GM13976 (cell line): ENCODE measurements at places on chromosomes 11 and 22.

DNA sequence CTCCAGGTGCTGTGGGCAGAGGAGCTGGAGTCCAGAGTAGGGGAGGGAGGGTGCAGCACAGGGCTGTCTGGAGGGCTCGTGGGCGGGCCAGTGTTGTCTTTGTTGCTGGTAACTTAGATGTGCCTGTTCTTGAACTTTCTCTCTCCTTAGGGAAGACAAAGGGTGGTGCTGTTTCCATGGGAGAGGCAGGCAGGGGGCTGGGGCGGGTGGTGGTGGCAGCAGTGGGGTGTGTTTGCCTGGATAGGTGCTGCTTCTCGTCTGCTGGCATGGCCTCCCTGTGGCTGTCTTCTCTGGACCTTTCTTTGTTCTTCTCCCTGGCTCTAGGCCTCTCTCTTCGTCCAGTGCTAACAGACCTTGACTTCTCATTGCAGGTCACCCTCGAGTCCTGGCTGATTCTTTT, 8.5 kb downstream of the SIDT2 start:
- no peak for DNase-seq

DNA sequence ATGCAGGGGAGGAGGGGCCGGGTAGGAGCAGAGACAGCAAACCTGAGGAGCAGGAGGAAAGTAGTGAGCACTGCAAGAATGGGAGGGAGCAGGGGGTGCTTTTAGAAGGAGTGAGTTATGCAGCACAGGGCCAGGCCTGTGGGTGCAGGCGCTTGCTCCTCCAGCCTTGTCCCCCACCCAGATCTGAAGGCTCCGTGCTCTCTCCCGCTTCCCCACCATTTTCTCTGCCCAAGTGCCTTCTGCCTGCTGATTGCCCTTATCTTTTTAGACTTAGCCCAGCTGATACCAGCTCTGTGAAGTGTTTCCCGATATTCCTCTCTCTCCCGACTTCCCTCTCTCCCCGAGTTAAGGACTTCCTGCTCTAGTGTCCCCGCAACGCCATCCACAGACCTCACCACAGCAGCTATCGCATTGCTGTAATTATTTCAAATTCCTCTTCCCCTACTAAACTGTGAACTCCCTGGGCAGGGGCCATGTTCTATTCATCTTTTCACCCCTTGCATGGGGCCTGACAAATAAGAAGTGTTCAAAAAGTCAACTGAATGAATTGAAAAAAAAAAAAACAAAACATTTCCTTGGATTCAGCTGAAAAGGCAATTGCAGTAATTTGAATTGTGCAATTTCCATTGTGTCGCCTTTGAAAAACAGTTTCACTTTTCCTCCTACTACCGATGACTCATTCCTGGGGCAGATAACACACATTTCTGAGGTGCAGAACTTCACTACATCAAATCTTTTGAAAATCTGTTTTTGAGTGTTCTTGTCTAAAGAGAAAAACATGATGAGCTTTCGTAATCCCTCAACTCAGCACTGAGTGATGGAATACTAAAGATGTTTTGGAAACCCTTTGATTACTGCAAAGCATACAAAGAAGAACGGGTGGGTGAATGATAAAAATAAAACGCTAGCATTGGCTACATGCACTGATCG, 69.7 kb upstream of the BMAL1 start:
- no peak for DNase-seq

DNA sequence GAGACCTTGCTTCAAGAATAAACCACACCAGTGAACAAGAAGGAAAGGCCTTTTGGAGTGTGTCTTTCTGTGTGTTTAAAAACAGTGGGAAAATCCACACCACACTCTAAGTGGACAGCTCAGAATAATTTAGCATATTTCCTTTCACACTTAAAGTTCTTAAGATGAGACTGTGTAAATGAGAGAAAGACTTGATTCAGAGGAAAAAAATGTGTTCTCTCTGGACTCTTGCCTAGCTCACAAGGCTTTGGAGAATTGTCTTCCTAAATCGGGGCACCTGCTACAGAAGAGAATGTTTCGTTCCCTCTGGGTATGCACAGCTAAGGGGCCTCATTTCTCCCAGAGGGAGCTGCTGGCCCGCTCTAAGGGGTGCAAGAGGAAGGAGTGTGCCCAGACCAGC, 28.4 kb upstream of the CRTAM start:
- no peak for DNase-seq

DNA sequence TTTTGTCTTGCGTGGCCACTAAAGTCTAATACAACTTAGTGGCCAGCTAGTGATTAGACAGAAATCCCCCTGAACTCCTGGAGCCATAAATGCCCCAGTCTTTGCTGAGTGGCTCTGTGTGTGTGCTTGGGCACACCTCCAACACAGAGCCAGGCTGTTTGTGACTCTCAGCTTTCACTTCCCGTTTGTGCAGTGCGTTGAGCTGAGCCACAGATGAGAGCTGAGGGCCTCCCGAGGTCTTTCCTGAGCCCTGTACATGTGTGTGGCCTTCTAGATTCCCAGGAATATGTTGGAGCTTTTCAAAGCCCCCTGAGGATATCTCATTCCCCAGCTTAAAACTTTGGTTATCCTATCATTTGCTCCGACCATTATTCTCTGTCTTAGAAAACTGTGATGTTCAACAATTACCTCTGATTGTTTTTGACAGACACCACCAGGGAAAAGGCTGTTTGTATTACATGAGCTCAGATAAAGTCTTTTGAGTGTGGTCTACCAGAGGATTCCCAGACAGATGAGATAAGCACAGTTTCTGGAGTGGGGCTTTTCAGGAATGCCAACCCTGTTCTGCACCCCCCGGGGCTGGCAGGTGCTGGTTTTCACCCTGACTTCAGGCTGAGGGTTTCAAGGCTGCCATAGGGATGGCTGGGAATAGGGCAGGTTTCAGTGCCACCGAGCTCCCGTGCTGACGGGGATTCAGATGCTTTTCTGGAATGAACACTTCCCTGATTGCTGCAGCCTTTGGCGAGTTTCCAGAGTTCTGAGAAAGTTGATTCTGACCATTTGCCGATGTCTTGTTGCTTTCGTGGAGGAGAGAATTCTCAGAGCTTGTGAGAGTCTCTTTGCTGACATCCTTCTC, 23.8 kb downstream of the IGHMBP2 start:
- DNase-seq: peak; percentile 74

DNA sequence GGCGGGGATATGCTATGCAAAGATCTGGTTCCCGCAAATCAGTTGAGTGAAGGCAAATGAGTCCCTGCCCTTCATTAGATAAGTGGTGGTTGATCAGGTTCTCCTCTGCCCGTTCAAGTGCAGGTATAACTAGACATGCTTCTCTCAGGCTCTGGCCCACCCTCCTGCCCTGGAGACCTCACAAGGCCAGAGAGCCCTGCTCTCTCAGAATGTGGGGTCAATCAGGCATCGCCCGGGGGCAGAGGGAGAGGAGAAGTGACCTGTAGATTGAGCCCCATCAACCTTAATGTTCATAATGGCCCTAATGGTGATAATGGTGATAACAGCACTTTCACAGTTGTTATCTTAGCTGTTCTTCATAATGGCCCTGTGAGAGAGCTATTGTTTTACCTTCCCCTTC, 224.3 kb downstream of the DSCAML1 start:
- DNase-seq: no peak

- no peak for DNase-seq
Measured at GRCh38 chr22:44261861-44262595, 50.7 kb downstream of the SHISAL1 start.

DNA sequence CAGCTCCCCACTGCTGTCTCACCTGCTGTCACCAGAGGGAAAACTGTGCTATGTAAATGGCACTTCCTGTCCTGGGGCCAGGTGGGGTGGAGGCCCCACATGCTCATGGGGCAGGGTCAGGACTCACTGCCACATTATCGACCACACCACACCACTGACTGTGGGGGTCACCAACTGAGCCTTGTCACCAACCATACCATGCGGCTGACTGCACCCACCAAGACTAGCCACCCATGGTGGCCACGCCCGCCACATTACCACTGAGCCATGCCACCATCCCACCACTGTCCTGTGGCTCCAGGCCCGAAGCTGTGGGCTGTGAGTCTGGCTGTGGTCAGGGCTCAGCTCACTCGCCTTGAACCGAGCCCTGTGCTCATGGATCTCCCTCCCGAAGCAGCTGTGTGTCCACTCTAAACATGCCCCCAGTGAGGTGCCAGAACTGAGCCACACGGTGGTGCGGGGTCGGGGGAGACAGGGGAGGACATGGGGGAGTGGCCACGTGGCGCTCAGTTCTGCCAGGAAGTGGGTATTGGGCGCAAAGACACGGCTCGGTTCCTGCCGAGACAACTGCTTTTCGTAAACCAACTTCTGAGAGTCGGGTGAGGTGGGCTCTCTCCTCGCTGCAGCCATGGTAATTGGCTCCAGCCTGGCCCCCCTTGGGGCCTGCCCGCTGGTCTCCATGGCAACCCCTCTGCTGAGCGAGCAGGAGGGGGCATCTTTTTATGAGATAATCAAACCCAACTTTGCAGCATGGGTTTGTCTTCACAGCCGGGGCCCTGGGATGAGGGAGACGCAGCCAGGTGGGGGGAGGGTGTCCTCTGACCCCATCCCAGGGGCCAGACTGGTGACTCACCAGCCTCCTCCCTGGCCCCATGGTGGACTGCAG, 23.2 kb downstream of the RTN4R start:
- no peak for DNase-seq
